Foreskin keratinocyte (primary cell): ENCODE measurements at places on chromosomes 1 and 21. TPM values are rescaled to one million over a fixed set of nuclear protein-coding genes. Genes with fewer than 3 reads are reported as not detected.

DNA sequence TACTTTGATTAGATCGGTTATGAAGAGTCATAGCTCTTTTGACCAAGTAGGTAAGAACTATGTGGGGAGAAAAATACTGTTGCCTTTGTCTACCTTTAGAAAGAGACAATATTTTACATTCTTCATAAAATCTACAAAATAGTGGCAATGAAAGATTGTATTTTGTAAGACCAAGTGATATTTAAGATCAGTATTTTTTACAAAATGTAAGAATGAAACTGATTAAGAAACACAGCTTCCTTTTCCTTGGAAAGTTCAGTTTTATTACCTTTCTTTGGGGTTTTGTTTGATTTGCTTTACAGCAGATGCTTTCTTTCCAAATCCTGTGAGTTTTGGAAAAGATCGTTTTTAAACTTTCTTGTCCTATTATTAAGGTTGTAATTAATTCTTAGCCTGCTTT is 69.8 kb downstream of the SLC35A3 start:
- DNase-seq = no peak

GRCh38 chr1:220833436-220833835 is 45.8 kb upstream of the HLX start:
- no peak for DNase-seq

DNA sequence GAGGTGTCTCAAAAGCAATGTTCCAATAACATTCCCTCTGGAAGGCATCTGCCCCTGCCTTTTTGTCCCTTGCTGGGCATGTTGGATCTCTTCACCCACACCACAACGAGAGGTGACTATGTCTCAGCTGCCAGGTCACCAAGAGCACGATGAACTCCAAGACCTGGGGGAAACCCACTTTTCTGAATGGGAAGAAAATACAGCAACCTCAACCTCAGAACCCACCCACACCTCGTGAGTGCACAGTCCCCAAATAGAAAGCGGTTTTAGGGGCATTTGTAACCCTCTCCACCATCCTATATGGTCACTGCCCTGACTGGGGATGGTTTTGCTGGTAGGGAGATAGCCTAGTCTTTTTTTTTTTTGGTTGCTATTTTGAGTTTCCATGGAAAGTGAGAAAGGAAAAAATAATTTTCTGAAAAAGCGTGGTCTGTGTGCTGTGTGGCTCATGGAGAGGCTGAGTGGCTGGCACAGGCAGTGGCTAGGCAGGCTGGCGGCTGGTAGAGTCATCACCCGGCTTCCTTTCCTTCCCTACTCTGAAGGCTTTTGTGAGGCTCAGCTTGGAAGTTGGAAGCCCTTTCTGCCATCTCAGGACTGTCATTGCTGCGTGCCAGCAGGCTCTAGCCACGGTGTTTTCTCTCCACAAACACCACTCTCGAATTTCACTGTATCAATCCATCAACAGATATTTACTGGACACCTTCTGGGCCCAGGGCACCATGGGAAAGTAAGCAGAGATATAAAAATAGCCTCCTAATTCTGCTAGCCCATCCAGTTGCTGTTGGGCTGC is 15.8 kb downstream of the TSPAN2 start:
- no peak for DNase-seq

GRCh38 chr1:100349246-100349645 is 3.1 kb upstream of the CDC14A start:
- DNase-seq = no peak

- peak; percentile 75 for DNase-seq
These were observed 50.1 kb downstream of the TIAM1 start for GRCh38 chr21:31293986-31294385.

DNA sequence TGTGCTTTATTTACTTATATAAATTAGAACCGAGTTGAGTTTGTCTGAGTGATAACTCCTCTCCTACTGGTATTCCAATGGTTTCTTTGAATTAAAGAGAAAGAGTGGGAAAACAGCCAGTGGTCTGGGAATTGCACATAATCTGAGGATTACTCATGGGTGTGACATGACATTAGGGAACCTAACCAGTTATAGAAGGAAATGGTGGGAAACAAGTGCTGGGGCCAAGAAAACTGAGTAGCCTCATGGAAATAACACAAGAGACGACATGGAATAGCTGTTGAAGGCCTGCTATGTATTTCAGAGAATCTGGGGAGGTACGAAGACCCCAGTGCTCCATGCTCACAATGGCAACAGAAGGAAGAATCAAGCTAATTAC is 41.8 kb upstream of the LRRC52 start:
- no peak for DNase-seq

GRCh38 chr1:19240673-19241538 is 10.4 kb downstream of the EMC1 start:
- peak; percentile 40 for DNase-seq

- peak; percentile 56 for DNase-seq
These were observed 39.0 kb downstream of the DPT start for GRCh38 chr1:168689726-168690602.

DNA sequence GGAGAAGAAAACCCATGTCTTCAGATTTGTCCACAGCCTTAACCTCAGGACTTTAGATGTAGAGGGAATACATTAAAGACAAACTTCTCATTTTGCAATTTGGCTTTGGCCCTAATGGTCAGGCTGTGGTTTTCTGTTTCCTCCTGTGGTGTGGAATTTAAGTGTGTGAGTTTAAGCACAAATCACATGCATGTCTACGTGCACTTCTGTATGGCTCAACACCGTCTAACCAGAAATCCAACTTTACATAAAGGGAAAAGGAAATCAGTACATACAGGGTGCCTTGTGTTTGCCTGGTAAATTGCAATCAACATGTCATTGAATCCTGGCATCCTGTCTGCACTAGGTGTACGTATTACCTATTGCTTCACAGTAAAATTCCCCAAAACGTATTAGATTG is 1.2 kb upstream of the ZNF124 start:
- DNase-seq = no peak

DNA sequence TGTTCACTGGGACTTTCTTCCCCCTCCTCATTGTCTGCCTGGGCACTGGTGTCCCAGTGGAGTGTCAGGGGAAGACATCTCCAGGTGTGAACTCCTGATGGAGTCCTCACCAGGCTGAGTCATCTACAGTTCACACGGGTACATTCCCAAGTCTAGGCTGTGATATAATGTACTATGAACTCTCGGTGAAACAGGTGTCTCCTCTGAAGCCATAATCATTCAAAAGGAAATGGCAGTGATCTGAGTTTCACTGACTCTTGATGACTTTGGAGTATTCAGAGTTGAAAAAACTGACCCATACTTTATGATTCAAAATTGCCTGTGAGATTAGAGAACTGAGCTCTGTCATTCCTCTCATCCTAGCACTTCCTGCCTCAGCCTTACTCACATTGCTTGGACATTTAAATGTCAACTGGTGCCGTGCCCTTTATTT is 9.1 kb downstream of the LAMC2 start:
- peak; percentile 65 for DNase-seq

DNA sequence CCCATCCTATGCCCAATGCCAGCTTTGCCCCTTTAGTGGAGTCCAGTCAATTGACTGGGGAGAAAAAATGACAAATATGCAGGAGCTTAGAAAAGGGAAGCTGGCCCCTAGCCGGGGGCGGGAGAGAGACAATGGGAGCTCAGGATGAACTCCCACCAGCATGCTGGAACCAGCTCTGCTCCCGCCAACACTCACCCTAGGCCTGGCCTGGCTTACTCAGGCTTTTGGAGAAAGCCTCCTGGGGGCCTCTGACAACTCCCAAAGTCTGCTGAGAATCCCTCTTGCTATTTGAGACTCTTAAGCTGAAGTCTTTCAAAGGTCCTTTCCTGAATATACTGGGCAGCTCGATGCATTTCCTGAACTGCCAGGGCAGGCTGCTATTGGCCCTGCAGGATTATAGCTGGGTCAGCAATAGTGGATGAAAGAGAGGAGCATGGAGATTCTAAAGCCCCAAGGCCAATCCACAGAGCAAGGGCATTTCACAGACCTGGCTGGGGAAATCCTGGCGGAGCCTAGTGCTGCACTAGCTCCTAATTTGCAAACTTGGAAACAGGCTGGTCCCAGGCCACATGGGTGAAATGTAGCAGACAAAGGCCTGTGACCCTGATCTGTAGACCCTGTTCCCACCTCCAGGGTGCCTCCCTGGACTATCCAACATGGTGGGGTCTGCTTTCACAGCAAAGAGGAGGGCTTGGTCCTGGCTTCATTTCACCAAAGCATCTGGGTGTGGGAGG is 35.7 kb upstream of the CLSTN1 start:
- DNase-seq = no peak

GRCh38 chr1:53410701-53411100 is 48.5 kb upstream of the DMRTB1 start:
- DNase-seq = no peak

GRCh38 chr1:110048240-110048639 is 13.8 kb downstream of the STRIP1 start:
- DNase-seq = no peak

GRCh38 chr1:169474302-169474995 is 11.3 kb downstream of the SLC19A2 start:
- no peak for DNase-seq

- DNase-seq = no peak
These were observed 3.3 kb upstream of the IRF2BP2 start for GRCh38 chr1:234613128-234613875.

DNA sequence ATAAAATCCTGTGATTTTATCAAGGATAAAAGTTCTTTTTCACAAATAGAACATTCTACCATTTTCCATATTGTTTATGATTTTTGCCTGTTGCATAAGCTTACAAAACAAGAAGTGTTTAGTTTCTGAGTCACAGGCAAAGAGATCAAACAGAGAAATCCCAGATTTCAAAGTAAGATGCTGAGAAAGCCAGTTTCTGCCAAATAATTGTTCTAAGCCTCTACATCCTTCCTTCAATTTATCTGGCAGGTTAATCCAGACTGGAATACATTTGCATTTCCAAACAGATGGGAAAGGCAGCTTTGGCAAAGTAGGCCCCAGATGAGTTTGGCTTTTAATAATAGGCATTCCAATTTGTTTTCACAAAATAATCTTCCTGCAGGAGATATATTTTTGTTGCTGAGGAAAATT is 2.5 kb downstream of the SLC1A7 start:
- no peak for DNase-seq

- no peak for DNase-seq
These were observed 240.9 kb downstream of the KIF26B start for GRCh38 chr1:245395680-245396079.

Gene OR10J1
- total RNA-seq = not detected in 2 replicates

Gene RAB42
- total RNA-seq = 0.95 and 1.5 TPM in 2 replicates

Gene F5
- total RNA-seq = not detected in 2 replicates

Gene FMOD
- total RNA-seq = 0.28 and 0.54 TPM in 2 replicates
